ENCODE measurements at places on chromosomes 6 and 20.

GRCh38 chr6:34497411-34497810, 31.5 kb downstream of the PACSIN1 start:
- DNase-seq: no peak

- no peak for DNase-seq
These were observed 393.8 kb downstream of the CDH26 start for GRCh38 chr20:60352017-60352416.

DNA sequence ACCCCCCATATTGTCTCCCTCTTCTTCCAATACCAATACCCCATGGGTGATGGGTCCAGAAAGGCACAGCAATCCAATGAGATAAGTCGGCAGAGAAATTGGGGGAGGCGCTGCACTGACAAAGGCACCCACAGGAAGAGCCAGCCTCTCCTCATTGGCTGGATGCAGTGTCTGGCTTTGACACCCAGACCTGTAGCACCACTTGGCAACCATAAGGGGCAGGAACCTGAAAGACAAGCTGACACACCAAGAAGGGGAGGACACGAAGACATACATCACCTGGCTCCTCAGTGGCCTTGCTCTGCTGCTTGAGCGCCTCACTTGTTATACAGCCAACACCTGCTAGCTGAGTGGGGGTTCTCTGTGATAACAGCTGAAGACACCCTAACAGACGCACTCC, 19.4 kb upstream of the SLC4A11 start:
- no peak for DNase-seq

GRCh38 chr6:166872531-166873009, 83.8 kb downstream of the RNASET2 start:
- DNase-seq: no peak

GRCh38 chr6:157813191-157813590, 9.9 kb upstream of the SNX9 start:
- DNase-seq: no peak

- DNase-seq: no peak
These were observed 268.8 kb downstream of the TMEM242 start for GRCh38 chr6:157054531-157054979.
